ENCODE measurements at places on chromosomes 7 and 10.

- DNase-seq, result no peak
Measured at GRCh38 chr7:137881607-137882260, 35.0 kb upstream of the DGKI start.

GRCh38 chr7:112129655-112130323, 76.4 kb downstream of the DOCK4 start:
- DNase-seq, result no peak

GRCh38 chr10:14179251-14179650, 151.5 kb downstream of the FRMD4A start:
- DNase-seq, result no peak

DNA sequence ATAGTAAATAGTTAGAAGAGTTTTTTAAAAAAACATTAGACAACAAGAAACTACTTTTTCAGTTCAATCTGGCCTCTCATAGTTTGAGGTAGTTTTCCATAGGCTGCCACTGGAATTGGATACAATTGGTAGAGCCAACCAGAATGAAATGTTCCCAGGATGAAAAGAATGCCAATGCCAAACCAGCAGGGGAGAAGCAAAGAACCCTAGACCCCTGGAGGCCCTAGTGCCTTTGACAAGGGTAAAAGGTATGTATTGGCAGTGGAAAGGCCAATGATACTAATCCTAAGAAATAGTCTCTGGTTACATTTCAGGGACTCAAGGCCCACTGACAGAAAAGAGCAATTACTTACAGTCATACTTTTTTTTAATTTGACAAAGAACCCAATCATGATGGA, 77.4 kb upstream of the SEM1 start:
- DNase-seq, result no peak

DNA sequence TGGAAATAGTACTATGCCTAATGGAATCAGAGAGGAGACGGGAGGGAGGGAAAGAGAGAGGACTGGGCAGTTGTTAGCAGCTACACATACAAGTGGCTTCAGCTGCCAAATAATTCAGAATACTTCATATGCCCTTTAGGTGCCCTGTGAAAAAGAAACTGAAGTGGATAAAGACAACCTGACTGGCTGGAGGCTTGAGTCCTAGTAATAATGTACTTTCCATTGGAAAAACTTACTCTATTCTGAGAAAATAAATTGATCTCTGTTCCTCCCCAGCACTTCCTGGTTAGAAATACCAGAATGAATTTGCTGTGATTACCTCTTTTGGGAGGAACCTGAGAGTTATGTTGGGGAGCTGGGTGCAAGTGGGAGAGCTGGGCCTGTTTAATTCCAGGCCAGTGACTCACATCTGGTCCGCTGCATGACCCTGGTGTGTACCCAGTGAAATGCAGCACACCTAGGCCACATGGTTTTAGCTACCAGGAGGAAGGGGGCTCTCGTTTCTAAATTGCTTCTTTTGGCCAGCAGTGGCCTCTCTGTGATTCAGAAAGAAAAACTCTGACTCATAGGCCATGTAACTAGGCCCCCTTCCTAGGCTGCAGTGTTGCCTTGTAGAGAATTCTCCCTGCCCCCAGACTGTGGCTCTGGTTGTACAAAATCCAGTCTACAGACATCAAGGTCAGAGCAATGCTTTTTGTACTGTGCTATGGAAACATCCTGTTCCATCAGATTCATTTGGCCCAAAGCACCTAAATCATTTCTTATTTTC, 6.5 kb downstream of the AGFG2 start:
- no peak for DNase-seq

Measured in Jurkat, Clone E6-1 (cell line).